ENCODE measurements at places on chromosomes 6 and 20.
A peak's percentile ranks its signal among the peaks of the same experiment; 100 is the strongest.

GRCh38 chr6:107670792-107671199, 153.3 kb downstream of the SCML4 start:
- DNase-seq, result no peak

GRCh38 chr6:44800784-44801592, 413.5 kb downstream of the CDC5L start:
- DNase-seq, result no peak

- peak; percentile 74 for DNase-seq
Observed at GRCh38 chr20:57902473-57902872, 192.7 kb upstream of the PMEPA1 start.

DNA sequence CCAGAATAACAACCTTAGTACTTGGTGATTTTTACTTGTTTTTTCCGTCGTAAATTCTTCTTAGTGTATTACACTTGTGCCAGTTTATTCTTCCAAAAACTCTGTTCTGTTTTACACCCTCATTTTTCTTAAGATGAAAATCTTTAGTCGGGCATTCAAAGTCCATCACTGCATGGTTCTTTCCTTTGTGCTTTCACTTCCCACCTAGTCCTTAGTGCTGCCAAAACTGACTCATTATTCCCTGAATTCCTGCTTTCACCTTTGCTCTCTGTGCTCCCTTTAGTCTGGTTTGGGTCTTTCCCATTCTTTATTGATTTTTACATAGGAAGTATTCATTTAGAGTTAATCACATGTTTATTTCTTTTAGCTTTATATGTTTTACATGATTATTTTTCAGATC, 3.3 kb downstream of the TRMT11 start:
- DNase-seq, result no peak

Measured in foreskin keratinocyte (primary cell).